Thoracic aorta (tissue), 2 donors: ENCODE measurements at places on chromosomes 1 and 21. TPM values are rescaled to one million over a fixed set of nuclear protein-coding genes. Genes with fewer than 3 reads are reported as not detected.
A peak's percentile ranks its signal among the peaks of the same experiment; 100 is the strongest.

GRCh38 chr1:25056536-25056935 is 126.5 kb upstream of the RUNX3 start:
- no peak overlapping the region for H3K27ac ChIP-seq
- H3K4me1 ChIP-seq = no peaks in the 10 kb centered on the region
- no peak for DNase-seq
- no peaks in the 10 kb centered on the region for H3K36me3 ChIP-seq
- no peaks in the 10 kb centered on the region for H3K27me3 ChIP-seq
- no peak overlapping the region for H3K4me3 ChIP-seq

- no peak for DNase-seq
- H3K27ac ChIP-seq = no peak overlapping the region
- no peaks in the 10 kb centered on the region for H3K36me3 ChIP-seq
- H3K4me3 ChIP-seq = no peak overlapping the region
- H3K4me1 ChIP-seq = peaks cover 7% of the 10 kb centered on the region
These were observed 76.3 kb downstream of the NEK7 start for GRCh38 chr1:198232940-198233675.

DNA sequence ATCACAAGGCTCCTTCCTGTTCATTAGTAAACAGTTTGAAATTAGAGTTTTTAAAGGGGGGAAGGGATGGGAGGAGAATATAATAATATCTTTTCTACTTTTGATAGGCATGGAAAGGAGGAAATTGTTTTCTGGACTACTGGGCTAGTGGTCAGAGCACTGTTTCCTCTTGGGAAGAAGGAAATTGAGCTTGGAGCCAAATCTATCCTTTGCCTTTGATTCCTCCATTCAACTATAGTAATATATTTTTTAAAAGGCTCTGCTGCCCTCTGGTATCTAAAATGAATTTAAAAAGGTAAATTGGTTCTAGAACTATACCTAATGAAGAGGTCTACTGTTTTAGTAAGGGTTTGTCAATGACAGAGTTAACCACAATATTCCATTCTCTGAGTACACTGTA is 5.9 kb downstream of the IARS2 start:
- H3K27me3 ChIP-seq = no peaks in the 10 kb centered on the region
- H3K27ac ChIP-seq = no peak overlapping the region
- H3K36me3 ChIP-seq = peaks cover 28% of the 10 kb centered on the region
- no peak overlapping the region for H3K4me3 ChIP-seq
- no peak for DNase-seq
- peaks cover 7% of the 10 kb centered on the region for H3K4me1 ChIP-seq

Gene PGLYRP3
- not detected for total RNA-seq

GRCh38 chr1:90133133-90133532 is 138.2 kb downstream of the ZNF326 start:
- H3K27ac ChIP-seq = no peak overlapping the region
- DNase-seq = no peak
- H3K4me3 ChIP-seq = no peak overlapping the region
- H3K4me1 ChIP-seq = no peaks in the 10 kb centered on the region

Gene KIRREL1
- 111 TPM for total RNA-seq

- H3K27ac ChIP-seq = no peak overlapping the region
- no peak for DNase-seq
- H3K4me3 ChIP-seq = no peak overlapping the region
- H3K27me3 ChIP-seq = no peaks in the 10 kb centered on the region
- peaks cover 8% of the 10 kb centered on the region for H3K36me3 ChIP-seq
- no peaks in the 10 kb centered on the region for H3K4me1 ChIP-seq
These were observed 53.1 kb downstream of the HNRNPR start for GRCh38 chr1:23290836-23291565.

DNA sequence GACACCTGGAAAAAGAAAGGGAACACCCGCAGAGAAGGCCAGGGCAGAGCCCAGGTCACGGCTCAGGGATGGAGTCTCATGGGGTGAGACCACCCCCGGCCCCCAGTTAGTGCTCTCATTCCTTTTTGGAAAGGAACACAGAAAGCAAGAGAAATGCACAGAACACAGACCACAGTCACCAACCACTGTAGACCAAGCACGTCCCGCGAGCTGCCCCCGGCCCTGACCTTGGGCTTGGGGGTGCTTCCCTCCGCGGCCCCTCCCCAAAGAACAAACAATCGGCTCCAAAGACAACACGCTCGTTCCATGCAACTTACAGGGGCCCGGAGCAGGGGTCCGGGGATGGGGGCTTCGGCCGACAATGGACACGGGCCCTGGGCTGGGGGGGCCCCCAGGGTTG is 12.8 kb downstream of the CELF3 start:
- H3K36me3 ChIP-seq = peaks cover 12% of the 10 kb centered on the region
- no peaks in the 10 kb centered on the region for H3K27me3 ChIP-seq
- no peak overlapping the region for H3K27ac ChIP-seq
- H3K4me3 ChIP-seq = no peak overlapping the region

Gene KCNE2
- total RNA-seq = not detected

- peak within 1 kb of the TSS; percentile 76 for H3K4me3 ChIP-seq
- H3K4me1 ChIP-seq = no peaks in the 10 kb centered on the region
- H3K27ac ChIP-seq = no peak within 1 kb of the TSS
- DNase-seq = no peak
These were observed at the start of gene RPS6KA1 for GRCh38 chr1:26529655-26530409. Gene RPS6KA1, plus strand, starts transcription at chr1:26529761. Its CDS starts 160 bp downstream, at chr1:26529921.

Gene DPT
- total RNA-seq = 60.7 TPM

- no peaks in the 10 kb centered on the region for H3K36me3 ChIP-seq
- DNase-seq = no peak
- H3K4me3 ChIP-seq = no peak overlapping the region
- H3K27me3 ChIP-seq = no peaks in the 10 kb centered on the region
- H3K27ac ChIP-seq = peak overlapping the region; percentile 94
These were observed 96.6 kb upstream of the ERRFI1 start for GRCh38 chr1:8122477-8123407.

Gene FMO4
- 10.6 TPM for total RNA-seq

DNA sequence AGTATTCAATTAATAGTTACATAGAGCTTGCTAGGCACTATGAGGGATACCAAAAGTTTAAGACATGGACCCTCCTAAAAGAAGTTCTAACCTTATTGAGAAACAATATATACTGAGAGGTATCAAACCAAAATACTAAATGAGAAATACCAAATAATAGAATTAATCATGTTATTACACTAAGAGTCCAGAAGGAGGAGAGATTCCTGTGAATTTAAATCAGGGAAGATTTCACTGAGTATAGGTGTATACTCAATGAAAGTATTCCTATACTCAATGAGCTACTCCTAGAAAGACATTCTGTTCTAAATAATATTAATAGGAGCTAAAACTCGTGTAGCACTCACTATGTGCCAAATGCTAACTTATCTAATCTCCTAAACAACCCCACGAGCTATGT is 9.4 kb downstream of the CR1L start:
- no peaks in the 10 kb centered on the region for H3K4me1 ChIP-seq
- no peaks in the 10 kb centered on the region for H3K27me3 ChIP-seq
- no peaks in the 10 kb centered on the region for H3K36me3 ChIP-seq

Gene KCNQ4
- 11.5 TPM for total RNA-seq
